DMS153 (cell line): ENCODE measurements at places on chromosomes 16 and 17.
A peak's percentile ranks its signal among the peaks of the same experiment; 100 is the strongest.

DNA sequence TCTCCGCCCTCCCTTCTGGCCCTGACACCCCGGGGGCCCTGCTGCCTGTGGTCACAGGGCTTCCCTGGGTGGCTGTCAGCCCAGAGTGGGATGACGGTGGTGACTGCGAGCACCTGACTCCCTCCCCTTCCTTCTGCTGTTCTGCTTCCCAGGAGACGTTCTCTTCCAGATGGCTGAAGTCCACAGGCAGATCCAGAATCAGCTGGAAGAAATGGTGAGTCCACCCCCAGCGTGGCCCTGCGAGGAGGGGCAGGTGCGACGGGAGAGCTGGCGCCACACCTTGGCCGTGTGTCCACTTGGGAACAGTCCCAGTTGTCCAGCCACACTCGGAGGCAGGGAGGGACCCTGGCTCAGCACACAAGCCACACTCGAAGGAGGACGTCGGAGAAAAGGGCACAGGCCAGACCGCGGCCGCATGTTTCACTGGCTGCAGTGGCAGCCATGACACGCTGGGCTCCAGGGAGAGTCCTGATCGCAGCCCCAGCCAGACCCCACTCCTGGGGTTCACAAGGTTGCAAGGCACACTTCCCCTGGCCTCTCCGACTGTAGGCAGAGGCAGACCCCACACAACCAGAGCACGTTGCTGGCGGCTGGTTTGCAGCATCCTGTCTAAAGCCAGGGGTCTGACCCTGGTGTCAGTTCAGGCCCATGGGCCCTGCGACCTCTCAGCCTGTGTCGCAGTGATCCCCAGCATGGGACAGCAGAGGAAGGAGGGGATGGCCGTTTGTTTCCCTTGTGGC lies 49.9 kb downstream of the BAIAP2 start:
- DNase-seq = no peak

GRCh38 chr17:3659541-3660111 lies 8.8 kb downstream of the TAX1BP3 start:
- DNase-seq = no peak

DNA sequence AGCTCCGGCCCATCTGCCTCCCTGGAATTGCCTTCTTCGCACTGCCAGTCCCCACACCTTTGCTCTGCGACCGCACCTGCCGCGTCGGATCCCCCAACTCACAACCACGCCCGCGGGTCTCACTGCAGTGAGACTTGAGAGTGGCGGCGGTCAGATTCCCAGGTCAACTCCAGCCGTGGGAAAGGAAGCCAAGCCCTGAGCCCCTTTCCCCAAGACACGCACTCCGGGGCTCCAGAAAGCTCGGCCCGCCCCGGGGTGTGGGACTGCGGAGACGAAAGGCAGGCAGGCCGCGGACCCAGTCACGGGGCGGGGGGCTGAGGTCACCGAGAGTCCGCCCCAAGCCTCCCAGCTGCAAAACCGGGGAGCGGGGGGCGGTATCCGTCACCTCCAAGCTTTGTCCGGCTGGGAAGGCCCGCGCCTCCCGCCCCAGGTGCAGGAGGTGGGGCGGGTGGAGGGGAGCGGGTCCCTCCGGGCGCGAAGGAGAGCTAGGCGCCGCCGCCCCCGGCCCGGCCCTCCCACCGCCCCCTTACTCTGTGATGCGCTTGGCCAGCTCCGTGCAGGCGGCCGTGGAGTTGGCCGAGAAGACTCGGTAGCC lies 615 bp downstream of the PRPSAP1 start:
- no peak for DNase-seq

DNA sequence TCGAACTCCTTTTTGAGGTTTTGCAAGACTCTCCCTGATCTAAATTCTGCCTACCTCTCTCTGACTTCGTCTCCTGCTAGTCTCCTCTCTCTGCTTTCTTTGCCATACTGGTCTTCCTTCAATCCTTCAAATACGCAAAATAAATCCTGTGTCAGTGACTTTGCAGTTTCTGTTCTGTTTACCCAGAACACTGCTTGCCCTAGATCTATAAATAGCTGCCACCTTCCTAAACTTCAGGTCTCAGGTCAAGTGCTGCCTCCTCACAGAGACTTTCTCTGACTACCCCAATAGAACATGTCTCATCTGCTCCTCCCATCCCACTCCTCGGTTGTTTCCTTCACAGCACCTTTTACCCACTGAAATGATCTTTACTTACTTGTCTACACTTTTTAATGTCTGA lies 78.9 kb downstream of the TRIM37 start:
- DNase-seq = no peak

GRCh38 chr17:34135841-34136240 lies 119.2 kb upstream of the CCL2 start:
- DNase-seq = peak; percentile 53

- DNase-seq = no peak
Observed at GRCh38 chr17:14575471-14575953, 274.6 kb downstream of the HS3ST3B1 start.

GRCh38 chr16:51418258-51418657 lies 267.2 kb upstream of the SALL1 start:
- no peak for DNase-seq
